Stimulated activated CD8-positive, alpha-beta memory T cell treated with anti-CD3 and anti-CD28 coated beads, Interleukin-15, amount 100 ng/mL, for 48 hours (primary cell): ENCODE measurements at places on chromosomes 7 and 10.

DNA sequence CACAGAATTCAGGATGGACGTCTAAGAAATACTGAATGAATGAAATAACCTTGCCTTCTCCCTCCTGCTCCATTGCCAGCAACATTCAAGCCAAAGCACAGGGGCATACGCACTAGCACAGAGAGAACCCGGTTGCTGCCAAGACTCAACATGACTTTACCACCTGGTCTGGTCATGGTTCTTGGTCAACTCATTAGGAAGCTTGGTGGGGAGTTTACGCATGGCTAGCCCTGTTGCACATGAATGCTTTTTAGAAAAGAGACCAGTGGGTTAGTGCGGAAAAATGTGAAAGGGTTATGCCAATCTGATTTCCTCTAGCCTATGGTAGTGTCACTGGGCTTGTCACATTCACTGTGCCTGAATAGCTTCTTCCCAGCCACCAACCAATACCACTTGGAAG, 187.6 kb upstream of the NEBL start:
- no peak for DNase-seq

GRCh38 chr7:140640060-140640637, 464 bp downstream of the DENND2A start:
- no peak for DNase-seq

DNA sequence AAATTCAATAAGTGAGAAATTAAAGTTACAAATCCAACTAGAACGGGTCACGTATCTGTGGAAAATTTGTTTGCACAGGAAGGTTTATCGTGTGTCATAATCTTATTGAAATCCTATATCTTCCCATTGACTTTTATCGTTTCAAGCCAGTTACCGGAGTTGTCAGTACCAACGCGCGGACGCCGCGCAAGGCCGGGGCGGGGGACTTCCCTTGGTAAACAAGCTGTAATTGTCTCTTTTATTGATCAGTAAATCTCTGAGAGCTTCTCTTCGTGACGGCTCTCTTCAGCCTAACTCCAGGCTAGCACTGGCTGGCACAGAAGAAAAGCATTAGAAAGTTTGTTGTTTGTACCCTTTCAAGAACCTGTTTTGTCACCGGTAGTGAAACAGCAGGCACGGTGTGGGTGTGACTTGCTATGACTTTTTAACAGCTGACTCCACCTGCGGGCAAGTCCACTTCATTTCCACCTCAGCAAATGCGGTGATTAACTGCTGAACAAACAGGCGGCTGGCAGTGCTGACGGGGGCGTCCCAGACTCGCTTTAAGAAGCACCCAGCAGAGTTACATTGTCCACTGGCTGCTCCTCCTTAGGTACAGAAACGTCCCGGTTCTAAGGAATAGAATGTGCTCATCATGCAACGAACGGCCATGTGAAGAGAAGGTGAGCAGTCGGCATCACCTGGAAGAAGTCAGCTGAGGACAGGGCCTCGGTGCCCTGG, 215.8 kb downstream of the MAD1L1 start:
- no peak for DNase-seq

DNA sequence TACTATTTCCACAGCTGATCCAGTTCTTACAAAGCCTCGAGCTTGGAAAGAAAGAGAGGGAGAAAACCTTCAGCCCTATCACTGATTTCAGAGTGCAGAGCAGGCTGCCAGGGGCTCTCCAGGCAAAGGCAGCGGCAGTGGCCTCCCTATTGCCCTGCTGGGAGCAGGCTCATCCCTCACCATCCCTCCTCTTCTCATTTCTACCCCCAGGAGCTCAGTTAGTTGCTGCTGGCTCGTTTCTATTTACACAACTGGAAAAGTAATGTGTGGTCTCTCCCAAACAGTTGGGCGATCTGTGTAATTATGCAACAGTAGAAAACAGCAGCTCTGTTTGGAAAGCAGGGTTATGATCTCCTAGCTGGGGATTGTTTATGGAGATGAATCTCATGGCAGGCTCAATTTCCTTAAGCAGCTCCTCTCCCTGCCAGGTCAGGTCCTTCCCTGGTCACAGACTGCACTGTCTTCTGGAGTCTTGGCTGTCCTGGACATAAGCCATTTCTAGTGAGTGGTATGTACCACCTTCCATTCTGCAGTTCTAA, 28.7 kb upstream of the TNS3 start:
- DNase-seq = no peak

- DNase-seq = no peak
Observed at GRCh38 chr10:63012623-63013022, 120.5 kb upstream of the NRBF2 start.

GRCh38 chr10:34337917-34338316, 477.2 kb downstream of the PARD3 start:
- DNase-seq = no peak

DNA sequence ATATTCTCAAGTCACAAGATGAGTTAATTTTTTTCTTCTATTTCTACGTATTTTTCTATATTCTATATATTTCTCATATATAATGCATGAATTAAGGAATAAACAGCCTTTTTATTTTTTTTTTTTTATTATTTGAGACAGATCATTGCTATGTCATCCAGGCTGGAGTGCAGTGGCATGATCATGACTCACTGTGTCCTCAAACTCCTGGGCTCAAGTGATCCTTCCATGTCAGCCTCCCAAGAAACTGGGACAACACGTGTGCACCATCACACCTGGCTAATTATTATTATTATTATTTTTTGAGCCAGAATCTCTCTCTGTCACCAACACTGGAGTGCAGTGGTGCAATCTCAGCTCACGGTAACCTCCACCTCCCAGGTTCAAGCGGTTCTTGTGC, 1.5 kb downstream of the CLDN12 start:
- DNase-seq = no peak

DNA sequence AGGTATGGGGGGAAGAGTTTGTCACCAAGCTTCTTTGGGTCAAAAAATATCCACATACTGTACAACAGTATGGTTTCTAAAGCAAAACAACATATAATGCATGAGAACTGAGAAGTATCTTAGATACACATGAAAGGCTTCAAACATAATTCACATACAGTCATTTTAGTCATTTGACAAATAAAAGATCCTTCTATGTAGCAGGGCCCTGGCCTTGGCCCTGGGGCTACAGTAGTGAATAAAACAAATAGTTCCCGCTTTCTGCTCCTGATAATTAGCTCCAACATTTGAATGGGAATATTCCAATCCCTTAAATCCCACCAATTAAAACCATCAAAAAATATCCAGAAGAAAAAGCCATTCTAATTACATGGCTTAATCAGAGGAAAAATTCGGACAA, 51.3 kb downstream of the MALSU1 start:
- no peak for DNase-seq

GRCh38 chr7:143434660-143435059, 8.6 kb upstream of the TAS2R60 start:
- DNase-seq = no peak

GRCh38 chr7:81857385-81857784, 87.5 kb upstream of the HGF start:
- DNase-seq = no peak

- no peak for DNase-seq
Observed at GRCh38 chr7:123749537-123749857, 694 bp upstream of the WASL start.

GRCh38 chr7:18828994-18829857, 288.2 kb downstream of the TWIST1 start:
- DNase-seq = no peak

DNA sequence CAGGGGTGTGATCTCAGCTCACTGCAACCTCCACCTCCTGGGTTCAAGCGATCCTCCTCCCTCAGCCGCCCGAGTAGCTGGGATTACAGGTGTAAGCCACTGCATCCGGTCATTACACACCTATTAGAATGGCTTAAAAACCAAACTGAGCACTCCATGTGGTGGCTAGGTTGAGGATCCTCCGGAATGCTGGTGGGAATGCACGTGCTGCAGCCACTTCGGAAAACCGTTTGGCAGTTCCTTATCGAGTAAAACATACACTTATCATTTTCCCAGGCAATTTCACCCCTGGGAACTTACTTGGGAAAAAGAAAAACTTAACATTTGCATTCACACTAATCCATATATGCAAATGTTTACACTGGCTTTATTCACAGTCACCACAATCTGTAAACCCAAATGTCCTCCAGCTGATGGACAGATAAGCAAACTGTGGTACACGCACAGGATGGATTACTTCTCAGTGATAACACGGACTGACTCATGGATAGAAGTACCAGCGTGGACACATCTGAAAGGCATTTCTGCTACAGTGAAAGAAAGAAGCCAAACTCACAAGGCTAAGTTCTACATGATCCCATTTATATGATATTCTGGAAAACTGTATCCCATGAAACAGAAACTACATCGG, 20.4 kb downstream of the RFC2 start:
- DNase-seq = no peak

DNA sequence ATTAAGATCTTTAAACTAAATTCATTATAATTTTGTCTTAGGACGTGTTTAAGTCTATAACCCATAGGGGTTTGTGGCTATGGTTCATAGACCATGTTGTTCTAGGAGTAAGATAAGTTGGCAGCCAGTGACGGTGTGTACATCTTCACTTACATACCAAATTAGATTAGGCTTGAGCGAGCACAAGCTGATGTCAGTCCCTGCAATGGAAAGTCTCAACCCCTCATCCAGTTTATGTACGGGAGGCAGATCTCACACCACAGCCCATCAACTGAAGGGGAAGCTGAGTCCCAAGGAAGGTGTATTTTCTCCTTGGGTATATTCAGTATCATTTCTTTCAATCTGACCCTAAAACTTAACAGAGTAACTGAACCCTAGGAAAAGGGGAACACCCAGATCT, 5.1 kb upstream of the SMC3 start:
- DNase-seq = no peak

DNA sequence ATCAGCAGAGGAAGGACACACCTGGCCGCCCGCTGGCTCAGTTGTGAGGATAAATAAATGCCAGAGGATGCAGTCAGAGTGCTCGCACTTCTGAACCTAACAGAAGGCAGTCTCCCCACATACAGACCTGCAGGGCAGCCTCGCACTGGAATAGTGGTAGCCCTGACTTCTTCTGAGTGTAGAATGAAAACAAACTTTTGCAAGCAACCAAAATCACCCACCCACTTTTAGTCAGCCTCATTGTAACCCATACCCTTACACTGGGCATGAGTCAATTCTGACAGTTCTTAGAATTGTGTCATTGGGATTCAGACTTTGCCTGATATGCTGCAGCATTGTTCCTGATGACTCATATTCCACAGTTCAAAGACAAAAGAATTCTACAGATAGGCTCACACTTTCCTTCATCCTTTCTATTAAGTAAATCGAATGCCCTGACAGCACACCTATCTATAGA, 167.0 kb upstream of the CDK1 start:
- no peak for DNase-seq

DNA sequence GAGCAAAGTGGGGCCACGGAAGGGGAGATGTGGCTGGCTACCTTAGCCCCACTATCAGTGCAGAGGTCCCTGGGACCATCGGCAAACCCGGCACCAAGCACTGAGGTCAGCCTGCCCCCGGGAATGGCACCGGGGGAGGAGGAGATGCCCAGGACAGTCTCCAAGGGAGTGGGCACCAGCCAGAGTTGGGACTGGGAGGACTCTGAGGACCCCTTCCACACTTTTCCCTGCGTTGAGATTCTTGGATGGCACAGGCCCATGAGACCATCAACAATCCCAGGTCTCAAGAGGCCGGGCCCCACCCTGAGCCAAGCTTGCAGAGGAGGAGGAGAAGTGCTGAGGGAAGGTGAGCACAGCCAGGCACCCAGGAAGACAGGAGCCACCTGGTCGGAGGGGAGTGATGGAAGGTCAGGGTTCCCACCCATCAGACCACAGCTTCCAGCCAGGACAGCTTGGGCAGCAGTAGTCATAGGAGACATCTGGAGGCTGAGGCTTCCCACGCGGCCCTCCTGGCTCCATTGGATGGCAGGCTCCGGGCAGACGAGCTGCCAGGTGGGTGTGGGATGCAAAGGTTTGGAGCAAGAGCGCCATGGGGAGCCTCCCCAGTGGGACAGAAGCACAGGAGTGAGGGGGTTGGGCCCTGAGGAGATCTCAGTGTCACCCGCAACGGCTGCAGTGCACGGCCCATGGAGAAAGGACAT, 2.6 kb upstream of the OPN4 start:
- DNase-seq = no peak

DNA sequence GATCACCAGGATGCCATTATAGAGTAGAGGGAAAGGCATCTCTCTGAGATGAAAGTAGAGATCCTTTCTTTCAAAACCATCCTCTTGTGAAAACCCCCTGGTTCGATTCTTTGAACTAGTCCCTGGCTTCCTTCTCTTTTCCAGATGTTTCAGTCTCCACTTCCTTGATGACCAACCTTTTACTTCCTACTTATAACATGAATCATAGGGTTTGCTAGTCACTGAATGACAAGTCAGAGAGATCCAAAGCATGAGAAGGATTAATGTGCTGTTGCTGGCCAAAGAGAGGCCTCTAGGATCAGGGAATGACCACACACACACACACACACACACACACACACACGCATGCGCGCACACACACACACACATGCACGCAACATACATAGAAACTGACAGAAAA, 161.1 kb upstream of the FRMD4A start:
- no peak for DNase-seq

DNA sequence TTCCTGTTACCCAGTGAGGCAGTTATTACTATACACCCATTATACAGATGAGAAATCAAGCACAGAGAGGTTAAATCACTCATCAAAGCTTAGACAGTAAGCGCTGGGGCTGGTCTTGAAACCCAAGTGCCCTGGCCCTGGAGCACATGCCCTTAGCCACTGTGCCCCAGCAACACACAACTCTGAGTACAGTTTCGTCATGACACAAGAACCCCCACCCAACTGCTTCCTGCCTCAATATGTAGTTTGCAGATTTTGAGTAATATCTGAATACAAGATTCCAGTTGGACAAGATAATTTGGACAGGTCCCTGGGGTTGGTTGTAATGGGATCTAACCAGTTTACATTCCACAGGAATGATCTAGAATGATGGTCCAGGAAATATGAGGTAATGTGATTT, 62.8 kb downstream of the SH3PXD2A start:
- no peak for DNase-seq

DNA sequence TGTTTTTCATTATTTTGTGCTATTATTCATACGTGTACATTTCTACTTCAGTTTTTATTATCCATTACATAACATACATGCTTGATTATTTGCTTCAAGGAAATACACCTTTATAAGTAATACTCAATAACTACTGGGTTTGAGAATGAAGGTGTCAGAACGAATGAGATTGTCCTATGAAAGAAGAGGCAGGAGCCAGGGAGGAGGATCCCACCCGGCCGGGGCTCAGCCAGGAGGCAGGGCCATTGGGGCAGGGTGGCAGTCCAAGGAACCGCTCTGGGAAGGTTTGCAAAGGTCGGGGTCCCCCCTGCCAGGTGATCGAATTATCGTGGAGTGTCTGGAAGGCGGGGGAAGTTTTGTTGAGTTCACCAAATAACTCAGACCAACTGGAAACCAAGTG, 9.1 kb downstream of the TRIM56 start:
- DNase-seq = no peak

- no peak for DNase-seq
Observed at GRCh38 chr7:17185690-17186070, 112.8 kb upstream of the AHR start.

DNA sequence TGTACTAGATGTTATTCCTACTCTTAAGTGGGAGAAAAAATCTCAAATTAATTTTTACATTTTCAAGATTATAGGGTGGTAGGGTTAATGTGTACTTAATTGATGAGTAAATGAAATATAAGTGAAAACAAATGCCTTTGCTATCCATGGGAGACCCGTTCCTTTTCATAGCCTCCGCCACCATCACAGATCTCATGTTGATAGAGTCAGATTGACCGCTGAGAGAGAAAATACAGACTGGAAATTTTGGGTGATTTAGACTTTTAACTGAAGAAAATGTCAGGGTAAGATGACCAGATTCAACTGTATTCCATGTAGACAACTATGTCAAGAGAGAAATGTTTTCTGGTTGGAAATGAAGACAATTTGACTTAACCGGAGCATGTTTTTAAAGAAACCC, 446.2 kb downstream of the AUTS2 start:
- DNase-seq = no peak
